ENCODE measurements at places on chromosomes 2 and 18.

GRCh38 chr2:119464981-119465380 is 33.3 kb downstream of the TMEM37 start:
- no peak for DNase-seq

GRCh38 chr2:44230378-44230777 is 44.9 kb upstream of the SLC3A1 start:
- DNase-seq: no peak

DNA sequence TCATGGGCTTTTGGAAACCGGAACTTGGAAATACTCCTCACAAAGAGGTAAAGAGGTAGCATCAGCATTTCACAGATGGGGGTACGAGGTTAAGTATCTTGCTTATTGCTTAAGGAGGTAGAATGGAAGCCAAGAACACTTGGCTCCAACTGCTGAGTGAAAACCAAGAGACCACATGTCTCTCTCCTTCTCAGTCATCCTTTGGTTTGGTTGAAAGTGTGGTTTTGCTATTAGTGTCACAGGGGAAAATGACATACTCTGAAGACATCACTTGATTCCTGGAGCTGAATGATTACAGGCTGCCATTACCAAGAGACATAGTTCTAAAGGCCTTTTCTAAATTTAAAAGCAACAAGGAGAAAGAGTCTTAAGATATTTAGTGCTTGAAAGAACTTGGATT is 41.5 kb downstream of the ANTXR1 start:
- DNase-seq: no peak

GRCh38 chr2:119694470-119694844 is 15.5 kb downstream of the TMEM177 start:
- no peak for DNase-seq

GRCh38 chr2:100940240-100940639 is 61.8 kb upstream of the RPL31 start:
- no peak for DNase-seq

GRCh38 chr2:119641562-119642258 is 37.3 kb upstream of the TMEM177 start:
- peak; percentile 87 for DNase-seq

- DNase-seq: no peak
Measured at GRCh38 chr2:197982565-197982964, 178.2 kb downstream of the PLCL1 start.

DNA sequence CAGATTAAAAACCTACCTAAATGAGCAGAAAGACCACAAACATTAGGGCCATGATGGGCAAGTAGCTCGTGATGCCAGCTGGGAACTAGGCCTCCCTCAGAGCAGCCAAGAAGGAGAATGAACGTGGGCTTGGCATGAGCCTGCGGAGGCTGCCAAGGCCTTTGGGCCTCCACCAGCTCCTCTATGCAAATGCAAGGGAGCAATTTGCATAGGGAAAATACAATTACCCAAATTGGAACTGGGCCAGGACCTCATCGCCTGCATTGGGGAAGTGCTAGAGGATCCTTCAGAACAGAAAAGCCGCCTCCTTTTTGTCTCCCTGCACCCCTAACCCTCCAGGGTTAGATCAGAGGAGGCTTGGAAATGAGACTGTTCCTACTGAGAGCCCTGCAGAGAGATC is 326.4 kb downstream of the SMAD2 start:
- peak; percentile 0 for DNase-seq

DNA sequence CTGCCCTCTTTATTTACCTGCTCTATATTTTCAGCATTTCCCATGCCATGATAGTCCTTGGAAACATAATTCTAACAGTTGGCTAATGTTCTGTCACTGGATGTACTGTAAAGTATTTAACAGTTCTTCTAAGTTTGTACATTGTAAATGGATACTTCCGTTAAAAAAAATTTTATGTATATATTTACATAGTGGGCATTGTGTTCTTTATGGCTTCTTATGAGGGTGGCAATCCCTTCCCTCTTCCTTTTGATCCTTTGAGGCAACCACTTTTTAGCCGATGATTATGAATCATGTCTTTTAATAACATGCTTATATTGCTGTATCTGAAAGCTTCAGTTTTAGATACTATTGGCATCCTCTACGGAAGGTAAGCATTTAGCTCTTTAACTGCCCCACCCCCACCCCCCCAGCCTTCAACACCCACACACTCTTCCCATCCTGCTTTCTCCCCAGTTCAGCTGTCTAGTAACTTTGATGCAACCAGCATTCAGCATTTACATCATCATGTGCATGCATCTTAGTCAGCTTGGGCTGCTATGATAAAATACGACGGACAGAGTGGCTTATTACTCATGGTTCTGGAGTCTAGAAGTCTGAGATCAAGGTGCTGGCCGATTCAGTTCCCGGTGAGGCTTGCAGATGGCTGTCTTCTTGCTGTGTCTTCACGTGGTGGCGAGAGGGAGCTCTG is 21.0 kb upstream of the EDAR start:
- no peak for DNase-seq

GRCh38 chr2:213995400-213996105 is 415.3 kb upstream of the VWC2L start:
- no peak for DNase-seq

DNA sequence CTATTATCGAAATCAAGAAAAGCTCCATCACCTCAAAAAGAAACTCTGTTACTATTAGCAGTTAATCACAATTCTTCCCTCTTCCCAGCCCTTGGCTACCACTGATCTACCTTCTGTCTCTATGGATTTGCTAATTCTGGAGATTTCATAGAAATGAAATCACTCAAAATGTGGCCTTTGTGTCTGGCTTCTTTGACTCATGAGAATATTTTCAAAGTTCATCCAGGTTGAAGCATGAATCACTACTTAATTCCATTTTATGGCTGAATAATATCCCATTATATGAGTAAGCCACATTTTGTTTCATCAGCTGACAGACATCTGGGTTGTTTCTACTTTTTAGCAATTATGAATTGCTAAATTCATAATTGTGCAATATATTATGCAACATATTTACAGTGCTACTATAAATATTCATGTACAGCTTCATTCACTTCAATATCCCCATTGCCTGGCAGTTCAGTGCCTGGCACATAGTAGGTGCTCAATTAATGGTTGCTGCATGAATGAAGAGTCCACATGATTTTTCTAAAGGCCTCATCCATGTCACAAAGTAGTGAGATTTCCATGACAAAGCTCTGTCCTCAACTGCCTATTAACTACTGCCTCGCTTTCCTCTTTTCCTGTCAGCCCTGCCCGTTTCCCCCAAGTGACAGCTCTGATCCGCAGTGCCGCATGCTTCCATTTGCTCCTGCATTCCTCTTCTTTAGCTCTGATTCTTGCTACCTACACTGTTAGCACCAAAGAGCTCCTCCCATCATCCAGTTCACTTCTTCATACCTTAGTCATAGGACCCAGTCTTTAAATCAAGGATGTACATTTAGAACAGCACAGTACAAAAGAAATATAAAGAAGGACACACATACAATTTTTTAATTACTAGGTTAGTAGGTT is 32.8 kb downstream of the CCDC93 start:
- peak; percentile 23 for DNase-seq

DNA sequence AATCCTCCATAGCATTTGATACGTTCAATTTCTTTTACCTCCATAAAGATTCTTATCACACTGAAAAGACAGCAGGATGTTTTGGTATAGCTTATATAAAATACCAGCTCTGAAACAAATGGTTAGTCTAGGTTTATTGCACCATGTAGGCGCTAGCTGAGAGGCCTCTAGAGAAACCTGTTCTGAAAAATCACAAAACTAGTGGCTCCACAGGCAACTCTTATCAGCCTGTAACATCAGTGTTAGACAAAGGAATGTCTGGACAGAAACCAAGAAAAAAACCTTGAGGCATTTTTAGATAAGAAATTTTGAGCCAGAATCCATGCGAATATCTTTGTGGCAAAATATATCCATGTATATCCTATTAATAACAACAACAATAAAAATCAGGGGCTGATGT is 440.4 kb upstream of the MAP2 start:
- DNase-seq: peak; percentile 5

DNA sequence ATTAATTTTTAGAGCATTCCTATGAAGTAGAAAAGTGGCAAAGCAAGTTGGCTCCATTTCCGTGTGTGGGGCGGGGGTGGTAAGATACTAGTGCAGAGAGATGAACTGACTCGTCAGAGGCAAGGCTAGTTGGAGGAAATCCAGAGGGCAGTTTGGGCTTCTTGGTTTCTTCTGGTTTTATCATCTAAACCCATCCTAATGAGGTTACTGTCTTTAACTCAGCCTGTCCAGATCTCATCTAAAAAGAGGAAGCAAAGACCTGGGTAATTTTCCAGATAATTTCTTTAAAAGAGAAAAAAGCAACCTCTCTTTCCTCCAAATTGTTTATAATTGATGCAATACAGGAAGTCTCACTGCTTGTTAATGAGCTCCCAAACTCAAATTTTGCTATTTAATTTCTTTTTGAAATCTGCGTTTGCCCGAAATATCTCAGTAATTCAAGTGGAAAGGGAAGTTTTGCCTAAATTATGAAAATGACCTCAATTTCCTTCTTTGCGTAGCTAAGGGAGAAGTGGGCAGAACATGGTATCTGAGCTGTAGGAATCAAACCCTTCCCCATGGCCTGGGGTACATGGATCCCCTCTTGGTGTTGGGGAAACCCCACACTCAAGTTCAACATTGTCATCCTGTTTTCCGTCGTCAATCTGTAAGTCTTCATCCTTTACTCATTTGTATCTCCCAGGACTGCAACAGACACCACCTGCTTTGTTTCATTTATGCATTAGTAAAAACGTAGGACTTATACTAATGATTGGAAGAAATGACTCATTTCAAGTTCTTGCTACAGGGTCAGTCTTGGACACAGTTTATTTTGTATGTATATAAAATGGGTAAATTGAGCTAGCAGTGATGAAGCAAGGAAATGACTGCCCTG is 89.1 kb upstream of the KLF7 start:
- peak; percentile 86 for DNase-seq

DNA sequence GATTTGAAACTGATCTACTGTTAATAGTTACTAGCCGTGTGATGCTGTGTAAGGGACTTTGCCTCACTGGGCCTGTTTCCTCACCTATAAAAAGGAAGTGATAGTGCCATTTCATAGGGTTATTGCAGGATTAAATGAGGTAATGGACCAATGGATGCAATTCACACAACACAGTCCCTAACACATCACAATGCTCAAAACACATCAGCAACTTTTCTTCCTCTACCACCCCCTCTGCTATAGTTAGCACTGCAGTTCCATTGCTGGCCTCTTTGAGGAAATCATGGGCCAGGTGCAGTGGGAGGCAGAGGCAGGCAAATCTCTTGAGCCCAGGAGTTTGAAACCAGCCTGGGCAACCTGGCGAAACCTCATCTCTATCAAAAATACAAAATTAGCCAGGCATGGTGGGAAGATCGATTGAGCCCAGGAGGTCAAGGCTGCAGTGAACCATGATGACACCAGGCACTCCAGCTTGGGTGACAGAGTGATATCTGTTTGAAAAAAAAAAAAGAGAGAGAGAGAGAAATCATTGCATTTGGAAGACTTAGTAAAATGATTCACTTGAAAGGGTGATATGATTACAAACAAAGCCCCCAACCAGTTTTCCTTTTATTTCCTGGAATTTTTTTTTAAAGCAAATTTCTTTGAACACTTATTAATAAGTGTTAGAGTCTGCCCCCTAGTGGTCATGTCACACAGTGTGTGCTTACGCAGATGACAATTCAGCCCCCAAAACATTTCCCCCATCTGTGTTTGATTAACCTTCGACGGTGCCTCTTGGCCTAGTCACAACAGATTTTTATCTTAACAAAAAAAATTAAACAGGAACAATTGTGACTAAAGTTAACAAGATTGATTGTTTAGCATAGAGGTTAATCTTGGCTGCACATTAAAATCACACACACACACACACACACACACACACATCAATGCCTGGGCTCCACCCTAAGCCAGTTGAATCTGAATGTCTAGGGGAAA is 88.6 kb upstream of the BCL11A start:
- DNase-seq: peak; percentile 92

- peak; percentile 52 for DNase-seq
Measured at GRCh38 chr18:12598181-12598930, 59.6 kb downstream of the SPIRE1 start.

DNA sequence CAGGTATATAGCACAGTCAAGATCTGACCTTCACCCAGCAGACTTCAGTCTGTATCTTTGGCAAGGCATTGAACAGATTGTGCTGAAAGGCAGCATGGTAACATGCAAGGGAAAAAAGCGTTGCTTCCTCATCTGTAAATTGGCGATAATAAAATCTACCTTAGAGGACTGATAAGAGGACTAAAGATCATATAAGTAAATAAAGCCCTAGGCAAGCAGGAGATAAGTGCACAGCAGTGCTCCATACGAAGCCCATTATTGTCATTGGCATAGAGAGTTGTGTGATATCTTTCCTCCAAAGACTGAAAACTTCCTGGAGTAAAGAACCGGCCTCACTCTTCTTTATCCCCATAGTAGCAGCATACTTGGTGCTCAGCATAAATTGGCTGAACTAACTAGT is 162.6 kb downstream of the ANKRD44 start:
- DNase-seq: no peak

DNA sequence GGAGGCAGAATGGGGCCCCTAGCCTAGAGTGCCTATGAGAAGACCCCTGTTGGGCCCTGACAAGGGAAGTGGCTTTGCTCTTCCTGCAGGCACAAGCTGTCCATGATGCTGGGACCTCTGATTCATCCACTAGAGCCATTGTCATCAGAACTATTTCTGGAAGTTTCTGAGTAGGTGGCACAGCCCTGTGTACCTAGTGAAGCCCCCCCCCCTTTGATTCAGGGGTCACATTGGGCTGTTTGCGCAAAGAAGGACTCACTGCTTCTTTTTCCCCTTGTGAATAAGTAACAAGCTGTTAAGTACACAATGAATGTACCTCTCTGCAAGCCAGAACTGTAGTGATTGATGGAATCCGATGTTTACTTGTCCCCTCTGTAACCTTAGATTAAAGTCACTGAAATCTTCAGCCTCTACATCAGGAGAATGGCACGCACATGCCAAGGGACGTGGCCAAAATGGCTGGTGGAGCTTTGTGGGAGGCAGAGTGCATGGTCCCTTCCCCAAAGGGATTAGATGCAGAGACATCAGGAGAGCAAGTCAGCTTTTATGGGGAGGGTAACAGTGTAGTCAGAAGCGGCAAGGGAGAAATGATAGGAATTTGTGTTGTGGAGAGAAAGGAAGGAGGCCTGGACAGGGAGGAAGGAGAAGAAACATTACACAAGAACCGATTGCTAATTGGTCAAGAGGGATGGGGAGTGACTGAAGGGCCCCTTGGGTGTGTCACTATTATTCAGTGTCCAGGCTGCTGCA is 267.6 kb upstream of the RAB12 start:
- no peak for DNase-seq

DNA sequence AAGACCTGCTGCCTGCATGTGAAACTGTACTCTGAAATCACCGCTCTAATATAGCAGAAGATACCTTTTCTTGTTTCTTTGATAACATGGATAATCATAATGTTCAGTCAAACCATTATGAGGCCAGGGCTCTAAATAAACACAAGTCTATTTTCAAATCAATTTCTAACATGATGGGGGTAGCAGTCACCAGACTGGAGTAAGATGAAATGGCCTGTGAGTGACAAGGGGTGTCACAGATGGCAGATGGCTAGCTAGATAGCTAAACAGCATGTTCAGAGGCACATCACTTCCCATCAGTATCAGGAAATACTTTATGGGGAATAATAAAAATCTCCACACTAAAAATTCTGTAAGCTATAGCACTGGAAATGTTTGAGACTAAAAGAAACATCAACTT is 14.0 kb downstream of the MBD2 start:
- DNase-seq: peak; percentile 32

GRCh38 chr2:66164470-66164869 is 270.5 kb upstream of the MEIS1 start:
- DNase-seq: no peak
